ENCODE measurements at places on chromosomes 2 and 18. TPM values are rescaled to one million over a fixed set of nuclear protein-coding genes. Genes with fewer than 3 reads are reported as not detected.

IL1B gene
- 2.6 TPM for total RNA-seq

OR6B3 gene
- not detected for total RNA-seq

- DNase-seq: no peak
- H3K36me3 ChIP-seq: no peaks in the 10 kb centered on the region
- H3K27me3 ChIP-seq: no peaks in the 10 kb centered on the region
- no peak overlapping the region for H3K4me3 ChIP-seq
- H3K27ac ChIP-seq: no peak overlapping the region
- no peaks in the 10 kb centered on the region for H3K4me1 ChIP-seq
Measured at GRCh38 chr2:65647249-65647842, 214.9 kb upstream of the SPRED2 start.

GRCh38 chr2:27428978-27429541, 629 bp downstream of the NRBP1 start:
- peak overlapping the region; percentile 99 for H3K4me3 ChIP-seq
- peak; percentile 76 for DNase-seq
- peaks cover 11% of the 10 kb centered on the region for H3K36me3 ChIP-seq

DNA sequence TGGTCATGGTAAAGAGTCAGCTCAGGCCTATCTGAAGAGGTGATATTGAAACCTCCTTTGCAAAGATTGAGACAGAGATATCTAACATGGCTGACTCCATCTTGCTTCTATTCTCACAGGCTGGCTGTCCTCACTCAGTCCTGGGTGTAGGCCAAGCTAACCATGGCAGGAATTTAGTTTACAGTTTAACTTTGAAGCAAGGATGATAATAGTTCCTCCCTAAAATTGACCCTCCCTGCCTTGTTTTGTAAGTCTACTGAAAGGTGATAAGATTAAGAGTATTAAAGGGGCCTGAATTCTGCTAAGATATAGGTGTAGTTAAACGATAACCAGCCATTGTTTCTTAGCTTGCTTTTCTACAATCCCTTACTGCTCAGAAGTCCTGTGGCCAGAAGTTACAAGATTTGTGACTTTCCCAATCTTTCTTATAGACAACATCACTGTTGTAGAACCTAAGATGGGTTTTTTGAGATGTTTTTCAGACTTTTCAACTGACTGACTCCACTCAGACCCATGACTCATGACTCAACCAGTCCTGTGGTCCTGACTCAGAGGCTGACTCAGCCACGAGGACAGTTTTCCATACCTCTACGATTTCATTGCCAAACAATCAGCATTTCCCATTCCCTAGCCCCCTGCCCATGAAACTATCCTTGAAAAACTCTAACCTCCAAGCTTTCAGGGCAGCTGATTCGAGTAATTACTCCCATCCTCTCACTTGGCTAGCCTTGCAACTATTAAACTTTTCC, 195.7 kb upstream of the SESTD1 start:
- no peak overlapping the region for H3K4me3 ChIP-seq
- peak; percentile 66 for DNase-seq
- H3K4me1 ChIP-seq: no peaks in the 10 kb centered on the region
- H3K36me3 ChIP-seq: no peaks in the 10 kb centered on the region

DNA sequence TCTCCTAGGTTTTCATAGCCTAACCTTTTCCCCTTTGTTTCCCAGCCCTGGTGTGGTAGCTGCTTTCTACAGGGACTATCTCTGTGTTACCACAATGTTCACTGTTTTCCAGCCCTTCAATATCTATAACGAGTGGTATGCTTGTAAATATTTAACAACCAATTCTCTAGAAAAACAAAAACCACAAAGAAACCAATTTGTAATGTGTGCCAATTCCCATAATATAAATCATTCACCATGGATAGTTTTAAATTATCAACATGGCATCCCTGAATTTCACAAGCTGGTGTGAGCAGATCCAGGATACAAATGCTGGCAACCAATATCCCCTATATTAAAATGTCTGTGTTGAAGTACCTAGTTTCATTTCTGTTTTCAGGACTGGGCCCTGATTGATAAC, 207.5 kb upstream of the FBXO11 start:
- no peaks in the 10 kb centered on the region for H3K27me3 ChIP-seq
- no peak overlapping the region for H3K27ac ChIP-seq
- no peaks in the 10 kb centered on the region for H3K36me3 ChIP-seq
- no peak for DNase-seq

DNA sequence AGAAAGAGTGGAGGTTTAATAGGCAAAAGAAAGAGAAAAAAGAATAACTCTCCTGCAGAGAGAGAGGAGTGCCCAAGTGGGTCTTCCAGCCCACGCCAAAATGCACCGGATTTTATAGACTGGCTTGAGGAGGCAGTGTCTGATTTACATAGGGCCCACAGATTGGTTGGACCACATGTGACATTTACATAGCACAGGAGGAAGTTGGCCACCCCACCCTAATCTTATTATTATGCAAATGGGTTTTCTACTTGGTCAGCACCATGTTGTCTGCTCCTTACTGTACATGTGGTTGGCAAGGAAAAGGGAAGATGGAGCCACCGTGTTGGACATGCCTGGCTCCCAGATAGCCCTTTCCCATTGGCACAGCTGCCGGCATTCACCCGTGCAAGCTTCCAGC, 56.8 kb downstream of the SP110 start:
- no peak overlapping the region for H3K27ac ChIP-seq
- no peaks in the 10 kb centered on the region for H3K27me3 ChIP-seq
- H3K4me1 ChIP-seq: no peaks in the 10 kb centered on the region
- no peaks in the 10 kb centered on the region for H3K36me3 ChIP-seq

- DNase-seq: no peak
- H3K27me3 ChIP-seq: no peaks in the 10 kb centered on the region
- no peak overlapping the region for H3K4me3 ChIP-seq
- H3K27ac ChIP-seq: no peak overlapping the region
- H3K36me3 ChIP-seq: no peaks in the 10 kb centered on the region
- H3K4me1 ChIP-seq: peaks cover 20% of the 10 kb centered on the region
Measured at GRCh38 chr2:12539776-12540562, 176.8 kb upstream of the TRIB2 start.

- no peaks in the 10 kb centered on the region for H3K27me3 ChIP-seq
- no peak overlapping the region for H3K4me3 ChIP-seq
- H3K27ac ChIP-seq: no peak overlapping the region
Measured at GRCh38 chr2:235506997-235507615, 13.3 kb downstream of the AGAP1 start.

DNA sequence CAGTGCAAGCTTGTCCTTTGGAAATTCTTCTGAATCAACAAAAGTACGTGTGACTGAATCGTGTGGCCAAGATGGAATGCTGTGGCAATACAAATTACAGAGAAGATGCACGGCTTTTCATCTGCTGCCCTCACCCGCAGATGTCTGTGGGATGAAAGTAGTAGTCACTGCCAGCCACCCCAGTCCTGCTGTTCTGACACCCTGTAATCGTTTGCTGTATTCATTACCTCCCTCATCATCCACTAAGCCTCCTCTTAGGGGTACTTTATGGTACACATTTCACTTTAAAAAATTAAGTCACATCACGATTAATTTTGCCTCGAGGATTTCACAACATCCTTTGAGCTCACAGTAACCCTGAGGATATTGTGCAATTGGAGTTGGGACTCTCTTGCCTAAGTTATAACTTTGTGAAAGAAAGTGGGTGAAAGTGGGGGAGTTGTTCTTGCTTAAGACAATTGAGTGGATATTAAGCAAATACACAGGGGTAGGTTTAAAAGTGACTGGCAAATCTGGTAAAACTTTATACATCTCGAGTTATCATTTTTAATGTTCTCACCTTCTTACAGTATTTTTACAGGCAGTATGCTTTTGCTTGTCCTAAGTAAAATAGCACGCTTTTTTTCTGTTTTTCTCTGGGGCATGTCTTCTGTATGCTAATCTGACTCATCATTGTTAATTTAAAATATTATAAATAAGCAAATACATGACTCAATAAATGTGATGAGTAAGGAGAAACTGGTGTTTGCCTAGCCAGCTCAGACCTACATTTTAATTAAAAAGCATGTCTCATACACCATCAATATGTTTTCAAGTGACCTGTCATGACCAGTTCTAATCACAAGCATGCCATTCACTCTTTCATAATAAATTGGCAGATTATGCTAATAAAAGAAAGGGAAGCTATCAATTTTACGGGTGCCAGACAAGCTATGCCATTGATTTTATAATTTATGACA, 680.9 kb downstream of the IRS1 start:
- H3K27me3 ChIP-seq: no peaks in the 10 kb centered on the region
- no peaks in the 10 kb centered on the region for H3K36me3 ChIP-seq
- peak overlapping the region; percentile 47 for H3K27ac ChIP-seq
- H3K4me3 ChIP-seq: peak overlapping the region; percentile 21
- DNase-seq: no peak

DNA sequence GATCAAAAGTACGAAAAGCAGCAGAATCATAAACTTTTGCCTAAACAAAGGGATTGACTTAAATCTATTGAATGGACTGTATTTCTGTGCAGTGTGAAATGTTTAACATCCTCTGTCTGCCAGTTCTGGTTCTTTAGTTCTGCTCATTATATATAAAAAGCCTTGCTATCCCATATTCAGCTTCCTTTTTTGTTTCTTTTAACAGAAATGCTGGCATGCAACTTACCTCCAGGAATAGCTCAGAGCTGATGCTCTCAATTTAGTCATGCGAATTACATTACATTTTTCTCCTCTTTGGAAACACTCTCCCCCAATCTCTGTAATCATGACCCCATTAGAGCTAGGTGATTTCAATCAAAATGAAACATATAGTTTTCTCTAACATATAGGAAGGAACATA, 73.6 kb downstream of the SPHKAP start:
- no peaks in the 10 kb centered on the region for H3K4me1 ChIP-seq
- DNase-seq: no peak
- H3K36me3 ChIP-seq: no peaks in the 10 kb centered on the region
- H3K27ac ChIP-seq: no peak overlapping the region
- no peak overlapping the region for H3K4me3 ChIP-seq

DNA sequence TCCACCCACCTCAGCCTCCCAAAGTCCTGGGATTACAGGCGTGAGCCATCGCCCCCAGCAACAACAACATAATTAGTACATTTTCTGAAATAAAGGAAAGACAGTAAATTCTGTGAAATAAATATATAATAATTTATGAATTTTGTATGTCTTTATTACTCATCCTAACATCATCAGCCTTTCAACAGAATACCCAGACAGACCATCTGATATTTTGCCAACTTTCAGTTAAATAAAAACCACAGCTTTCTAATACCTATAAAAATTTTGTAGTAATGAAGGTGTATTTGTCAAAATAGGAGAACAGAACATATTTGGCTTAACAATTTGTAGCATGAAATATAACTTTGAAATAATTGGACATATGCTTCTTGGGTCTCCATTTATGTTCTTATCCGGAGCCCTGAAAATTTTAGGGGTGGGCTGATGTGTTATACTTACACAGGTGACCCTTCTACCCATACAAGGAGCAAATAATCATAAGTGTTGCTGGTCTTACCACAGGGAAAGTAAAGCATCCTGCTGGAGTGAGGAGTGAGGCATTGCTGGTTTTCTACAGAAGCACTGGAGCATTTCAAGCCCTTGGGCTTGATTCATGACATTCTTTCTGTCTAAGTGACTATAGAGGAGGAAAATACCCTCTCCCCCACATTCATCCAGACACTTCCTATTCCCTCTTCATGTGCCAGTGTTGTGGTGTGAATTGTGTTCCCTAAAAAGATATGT, 99.3 kb downstream of the SPOPL start:
- no peaks in the 10 kb centered on the region for H3K27me3 ChIP-seq
- H3K4me1 ChIP-seq: no peaks in the 10 kb centered on the region
- no peak for DNase-seq
- no peaks in the 10 kb centered on the region for H3K36me3 ChIP-seq
- H3K27ac ChIP-seq: no peak overlapping the region

DNA sequence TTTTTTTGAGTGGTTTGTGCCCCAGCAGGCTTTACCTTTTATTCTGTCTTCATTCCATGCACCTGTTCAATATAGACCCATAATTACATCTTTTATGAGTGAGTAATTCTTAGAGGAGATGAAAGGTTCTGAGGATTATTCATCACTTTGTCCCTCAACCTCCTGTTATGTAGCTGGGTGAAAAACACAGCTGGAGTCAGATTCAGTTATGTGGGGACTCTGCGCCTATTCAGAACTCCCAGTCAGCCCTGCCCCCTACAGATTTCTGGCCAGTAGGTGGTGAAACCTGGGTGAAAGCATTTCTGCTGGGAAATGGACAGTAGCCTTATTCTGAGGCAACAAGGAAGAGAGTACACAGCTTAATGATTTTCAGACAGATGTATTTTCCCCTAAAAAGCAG, 107.8 kb downstream of the MGAT5 start:
- H3K36me3 ChIP-seq: peaks cover 7% of the 10 kb centered on the region
- no peak for DNase-seq
- no peaks in the 10 kb centered on the region for H3K27me3 ChIP-seq
- peaks cover 54% of the 10 kb centered on the region for H3K4me1 ChIP-seq
- H3K4me3 ChIP-seq: no peak overlapping the region
- H3K27ac ChIP-seq: peak overlapping the region; percentile 80

GRCh38 chr18:9599328-9599727, 15.0 kb downstream of the PPP4R1 start:
- DNase-seq: no peak
- H3K27me3 ChIP-seq: no peaks in the 10 kb centered on the region
- no peaks in the 10 kb centered on the region for H3K36me3 ChIP-seq
- no peak overlapping the region for H3K27ac ChIP-seq
- H3K4me1 ChIP-seq: no peaks in the 10 kb centered on the region

DNA sequence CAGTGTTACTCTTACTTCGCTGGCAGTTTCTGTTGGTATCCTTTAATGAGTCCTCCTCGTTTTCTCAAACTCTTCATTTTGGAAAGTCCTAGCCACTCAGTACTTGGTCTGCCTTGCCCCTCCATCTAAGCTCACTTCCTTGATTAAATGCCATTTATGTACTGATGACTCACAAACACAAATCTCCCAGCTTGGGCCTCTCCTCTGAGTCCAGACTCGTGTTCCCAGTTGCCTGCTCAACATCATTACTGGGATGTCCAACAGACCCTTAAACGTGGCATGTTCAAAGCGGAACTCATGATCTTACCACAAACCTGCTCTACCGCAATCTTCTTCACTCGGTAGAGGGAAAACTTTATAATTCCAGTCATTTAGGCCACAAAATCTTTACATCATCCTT, 13.8 kb upstream of the CCDC68 start:
- H3K27ac ChIP-seq: no peak overlapping the region
- H3K4me3 ChIP-seq: no peak overlapping the region
- DNase-seq: no peak
- no peaks in the 10 kb centered on the region for H3K27me3 ChIP-seq

DNA sequence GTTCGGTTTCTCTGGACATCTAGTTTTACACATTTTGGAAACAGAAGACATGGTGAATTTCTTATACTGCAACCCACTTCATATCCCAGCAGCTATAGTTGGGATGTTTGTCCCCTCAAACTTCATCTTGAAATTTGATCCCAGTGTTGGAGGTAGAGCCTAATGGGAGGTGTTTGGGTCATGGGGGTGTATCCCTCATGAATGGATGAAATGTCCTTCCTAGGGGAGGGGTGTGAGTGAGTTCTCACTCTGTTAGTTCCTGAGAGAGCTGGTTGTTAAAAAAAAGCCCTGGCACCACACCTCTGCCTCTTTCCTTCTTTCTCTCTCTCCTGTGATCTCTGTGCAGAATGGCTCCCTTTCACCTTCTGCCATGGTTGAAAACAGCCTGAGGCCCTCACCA, 369.0 kb upstream of the KCNJ3 start:
- H3K4me3 ChIP-seq: no peak overlapping the region
- no peaks in the 10 kb centered on the region for H3K27me3 ChIP-seq
- DNase-seq: no peak
- H3K36me3 ChIP-seq: no peaks in the 10 kb centered on the region
- H3K27ac ChIP-seq: no peak overlapping the region

- no peaks in the 10 kb centered on the region for H3K27me3 ChIP-seq
- no peaks in the 10 kb centered on the region for H3K4me1 ChIP-seq
- H3K4me3 ChIP-seq: no peak overlapping the region
- H3K27ac ChIP-seq: no peak overlapping the region
- no peaks in the 10 kb centered on the region for H3K36me3 ChIP-seq
- no peak for DNase-seq
Measured at GRCh38 chr2:217661378-217661777, 341.4 kb downstream of the TNS1 start.
